ENCODE measurements at places on chromosomes 7 and 10. TPM values are rescaled to one million over a fixed set of nuclear protein-coding genes. Genes with fewer than 3 reads are reported as not detected.

The LRRD1 gene
- not detected for total RNA-seq

DNA sequence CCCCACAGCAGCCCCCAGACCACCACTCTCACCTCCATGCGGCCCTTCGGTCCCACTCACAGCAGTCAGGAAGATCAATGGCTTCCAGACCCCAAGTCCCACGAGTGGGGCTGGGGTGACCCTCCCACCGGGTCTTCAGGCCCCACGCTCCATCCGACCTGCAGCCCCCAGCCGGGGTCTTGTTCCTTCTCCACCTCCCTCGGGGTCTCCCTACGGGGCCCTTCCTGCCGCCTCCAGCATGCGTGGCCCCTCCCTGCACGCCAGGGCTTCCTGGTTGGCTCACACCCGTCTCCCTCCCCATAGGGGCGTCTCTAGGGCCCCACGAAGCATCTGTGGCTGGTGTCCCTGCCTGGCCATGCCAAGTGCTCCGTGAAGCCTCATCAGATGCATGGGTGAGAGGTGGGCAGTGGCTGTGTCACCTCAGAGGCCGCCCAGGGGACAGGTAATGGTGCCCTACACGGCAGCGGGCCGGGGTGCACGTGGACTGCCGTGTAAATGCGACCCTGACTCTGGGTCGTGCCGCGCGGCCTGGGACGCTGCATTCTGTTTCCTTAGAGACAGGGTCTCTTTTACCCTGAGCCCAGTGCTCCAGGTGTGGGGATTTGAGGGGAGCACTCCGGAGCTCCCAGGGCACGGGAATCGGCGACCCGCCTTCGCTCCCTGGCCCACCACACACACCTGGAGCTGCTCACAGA lies 19.9 kb downstream of the ADAP1 start:
- H3K4me3 ChIP-seq = no peak overlapping the region
- no peaks in the 10 kb centered on the region for H3K4me1 ChIP-seq
- no peaks in the 10 kb centered on the region for H3K27me3 ChIP-seq
- no peak overlapping the region for H3K27ac ChIP-seq

The ACHE gene
- 11.7 TPM for total RNA-seq

GRCh38 chr7:148116829-148117403 lies 473.6 kb upstream of the C7orf33 start:
- no peaks in the 10 kb centered on the region for H3K27me3 ChIP-seq
- no peaks in the 10 kb centered on the region for H3K4me1 ChIP-seq
- H3K36me3 ChIP-seq = no peaks in the 10 kb centered on the region
- DNase-seq = no peak
